Activated CD4-positive, alpha-beta memory T cell treated with anti-CD3 and anti-CD28 coated beads for 36 hours (primary cell): ENCODE measurements at places on chromosomes 3 and 15. TPM values are rescaled to one million over a fixed set of nuclear protein-coding genes. Genes with fewer than 3 reads are reported as not detected.

GAP43 gene
- not detected for total RNA-seq

DENND6A gene
- 13.0 TPM for total RNA-seq

SYNPR gene
- total RNA-seq = not detected

MOBP gene
- not detected for total RNA-seq

SLC51B gene
- not detected for total RNA-seq

SLC28A1 gene
- not detected for total RNA-seq

COL8A1 gene
- not detected for total RNA-seq

GTF2A2 gene
- 167 TPM for total RNA-seq

SLC24A5 gene
- total RNA-seq = not detected

ECE2 gene
- total RNA-seq = not detected

RGMA gene
- 0.12 TPM for total RNA-seq

AGBL1 gene
- 0.10 TPM for total RNA-seq

ACOX2 gene
- total RNA-seq = not detected

HIGD2B gene
- 0.31 TPM for total RNA-seq

SAMD7 gene
- total RNA-seq = not detected

TMEM158 gene
- total RNA-seq = not detected

FAM227B gene
- total RNA-seq = 2.8 TPM

GABRR3 gene
- not detected for total RNA-seq

PDZRN3 gene
- total RNA-seq = not detected

FBXO40 gene
- not detected for total RNA-seq

FAM131A gene
- total RNA-seq = 7.0 TPM

TM4SF18 gene
- total RNA-seq = not detected

MESP2 gene
- not detected for total RNA-seq

CCDC54 gene
- total RNA-seq = not detected

PLEKHO2 gene
- total RNA-seq = 15.6 TPM

GOLGA8R gene
- 0.56 TPM for total RNA-seq

GABRB3 gene
- total RNA-seq = 0.12 TPM

CIDEC gene
- not detected for total RNA-seq

TLR9 gene
- total RNA-seq = 0.59 TPM

RBPMS2 gene
- 0.12 TPM for total RNA-seq

RTP3 gene
- not detected for total RNA-seq

THPO gene
- total RNA-seq = not detected
